Neuronal stem cell (in vitro differentiated cells): ENCODE measurements at places on chromosomes 16 and 17.

DNA sequence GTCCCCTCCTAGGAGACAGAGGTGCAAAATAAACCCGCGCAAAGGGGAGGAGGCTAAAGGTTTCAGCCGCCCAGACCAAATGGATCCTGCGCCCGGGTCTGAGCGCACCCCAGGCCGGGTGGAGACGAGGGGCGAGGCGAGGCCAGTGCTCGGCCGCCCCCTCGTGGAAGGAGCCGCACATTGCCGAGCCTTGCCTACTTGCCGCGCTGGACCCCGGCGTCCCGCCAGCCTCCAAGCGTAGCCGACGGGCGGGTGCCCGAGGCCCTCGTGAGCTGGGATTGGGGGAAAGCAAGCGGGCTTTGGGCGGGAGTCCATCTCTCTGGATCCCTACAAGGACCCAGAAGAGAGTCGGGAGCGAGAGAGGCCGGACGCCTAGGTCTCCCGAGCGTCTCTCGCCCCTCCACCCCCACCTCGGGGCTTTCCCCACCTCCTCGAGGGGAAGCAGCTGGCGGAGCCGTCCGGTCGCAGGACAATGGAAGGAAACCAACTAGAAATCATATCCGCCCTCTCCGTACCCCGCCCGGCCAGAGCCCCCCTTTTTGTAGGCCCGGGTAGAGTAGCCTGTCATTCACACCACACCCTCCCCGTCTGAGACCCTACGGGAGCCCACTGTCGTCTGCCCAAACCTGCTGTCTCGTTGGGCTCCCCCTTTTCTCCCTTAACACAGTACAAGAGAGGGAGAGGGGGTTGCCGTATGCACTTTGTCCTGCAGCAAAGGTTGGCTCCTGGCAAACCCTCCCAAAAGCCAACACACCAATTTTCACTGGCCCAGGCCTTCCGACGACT, 664 bp upstream of the BCL6B start:
- no peak for DNase-seq

DNA sequence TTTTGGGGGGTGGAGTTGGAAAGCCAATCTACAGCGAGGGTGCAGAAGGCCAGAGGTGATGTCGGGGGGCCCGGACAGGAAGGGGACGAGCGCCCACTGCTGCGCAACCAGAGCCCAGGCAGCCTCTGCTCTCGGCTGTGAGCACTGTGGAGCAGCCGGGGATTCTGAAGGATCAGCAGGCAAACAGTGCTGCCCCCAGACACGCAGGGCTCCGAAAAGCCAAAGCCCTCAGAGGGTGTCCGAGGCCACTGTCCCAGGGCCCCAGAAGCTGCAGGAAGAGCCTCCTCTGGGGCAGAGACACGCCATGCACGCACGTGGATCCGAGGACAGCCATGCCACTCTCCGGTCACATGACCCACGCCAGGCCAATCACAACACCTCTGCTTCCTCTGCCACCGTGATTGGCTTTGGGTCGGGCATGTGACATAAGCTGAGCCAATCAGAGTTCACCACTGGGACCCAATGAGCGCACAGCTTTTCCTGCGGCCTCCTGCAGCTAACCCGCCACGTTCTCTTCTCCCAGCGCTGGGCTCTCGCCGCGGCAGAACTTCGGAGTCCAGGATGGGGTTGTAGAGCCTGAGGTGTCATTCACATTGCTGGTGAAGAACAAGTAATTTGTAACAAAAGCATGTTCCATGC, 40.7 kb downstream of the ACTG1 start:
- no peak for DNase-seq

DNA sequence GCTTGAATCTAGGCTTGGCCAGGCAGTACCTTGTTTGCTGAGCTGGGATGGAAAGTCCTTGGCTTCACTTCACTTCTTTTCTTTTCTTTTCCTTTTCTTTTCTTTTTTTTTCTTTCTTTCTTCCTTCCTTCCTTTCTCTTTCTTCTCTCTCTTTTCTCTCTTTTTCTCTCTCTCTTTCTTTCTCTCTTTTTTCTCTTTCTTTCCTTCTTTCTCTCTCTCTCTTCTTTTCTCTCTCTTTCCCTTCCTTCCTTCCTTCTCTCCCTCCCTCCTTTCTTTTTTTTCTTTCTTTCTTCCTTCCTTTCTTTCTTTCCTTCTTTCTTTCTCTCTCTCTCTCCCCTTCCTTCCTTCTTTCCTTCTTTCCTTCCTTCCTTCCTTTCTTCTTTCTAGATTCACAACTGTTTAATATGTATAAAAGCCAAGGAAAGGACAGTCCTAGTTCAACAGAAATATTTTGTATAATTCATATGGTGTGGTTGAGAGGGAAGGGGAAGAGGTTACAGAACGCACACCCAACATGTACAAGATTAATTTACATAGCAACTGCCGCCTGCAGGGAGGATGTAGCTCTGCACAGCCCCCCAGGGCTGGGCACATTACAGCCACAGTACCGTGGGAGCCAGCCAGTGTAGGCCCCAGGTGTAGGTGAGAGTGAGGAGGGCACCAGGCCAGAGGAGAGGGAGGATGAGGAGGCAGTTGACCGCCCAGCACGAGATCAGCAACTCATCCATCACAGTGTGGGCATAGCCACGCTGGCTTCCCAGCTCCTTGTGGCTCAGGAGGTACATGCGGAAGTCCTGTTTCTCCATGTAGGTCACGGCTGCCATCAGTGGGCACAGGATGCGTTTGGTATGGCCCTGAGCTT, 9.7 kb upstream of the ITGB3 start:
- DNase-seq: no peak

- DNase-seq: no peak
Observed at GRCh38 chr16:88840600-88841215, 16.0 kb downstream of the GALNS start.

DNA sequence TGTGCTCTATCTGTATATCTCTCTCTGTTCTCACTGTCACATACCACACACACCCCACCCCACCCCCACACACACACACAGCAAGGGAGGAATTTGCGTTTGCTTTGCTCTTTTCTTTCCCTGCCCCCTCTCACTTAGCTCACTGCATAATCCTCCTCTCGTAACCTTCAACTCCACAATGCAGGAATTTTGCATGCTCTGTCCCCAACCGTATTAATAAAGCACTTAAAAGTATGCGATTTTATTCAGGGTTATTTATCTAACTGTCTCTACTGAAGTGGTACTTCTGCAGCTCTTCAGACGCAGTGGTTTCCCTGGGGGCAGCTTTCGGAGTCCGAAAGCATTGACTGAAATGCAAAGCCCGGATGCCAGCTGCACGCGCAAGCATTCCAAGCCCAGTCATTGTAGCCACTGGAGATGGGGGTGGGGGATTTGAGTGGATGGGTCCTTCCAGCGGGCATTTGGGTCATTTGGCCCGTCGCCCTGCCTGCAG, 105.4 kb upstream of the RBFOX1 start:
- peak; percentile 14 for DNase-seq

DNA sequence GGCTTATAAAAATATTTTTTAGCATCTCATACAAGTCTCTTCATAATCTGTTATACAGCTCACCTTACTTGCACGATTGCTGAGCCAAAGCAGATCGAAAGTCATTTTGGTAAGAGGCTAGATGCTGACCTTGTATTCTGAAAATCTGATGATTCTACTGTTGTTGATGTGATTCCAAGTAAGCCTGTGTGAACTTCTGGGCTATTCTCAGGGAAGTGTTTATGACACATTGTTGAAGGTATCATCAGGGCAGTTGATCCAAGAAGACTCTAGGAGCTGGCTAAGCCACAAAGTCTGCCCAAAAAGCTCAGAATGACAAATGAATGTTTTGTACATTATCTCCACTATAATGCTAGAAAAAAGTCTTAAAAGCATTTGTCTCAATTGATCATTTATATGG, 16.0 kb downstream of the OMG start:
- DNase-seq: no peak

- no peak for DNase-seq
Observed at GRCh38 chr16:55487048-55487803, 8.2 kb downstream of the MMP2 start.

GRCh38 chr17:77579131-77579530, 379.4 kb upstream of the TNRC6C start:
- DNase-seq: no peak

- DNase-seq: no peak
Observed at GRCh38 chr16:3957344-3957980, 76.9 kb upstream of the CREBBP start.

- DNase-seq: no peak
Observed at GRCh38 chr16:85041219-85042166, 13.9 kb downstream of the KIAA0513 start.

DNA sequence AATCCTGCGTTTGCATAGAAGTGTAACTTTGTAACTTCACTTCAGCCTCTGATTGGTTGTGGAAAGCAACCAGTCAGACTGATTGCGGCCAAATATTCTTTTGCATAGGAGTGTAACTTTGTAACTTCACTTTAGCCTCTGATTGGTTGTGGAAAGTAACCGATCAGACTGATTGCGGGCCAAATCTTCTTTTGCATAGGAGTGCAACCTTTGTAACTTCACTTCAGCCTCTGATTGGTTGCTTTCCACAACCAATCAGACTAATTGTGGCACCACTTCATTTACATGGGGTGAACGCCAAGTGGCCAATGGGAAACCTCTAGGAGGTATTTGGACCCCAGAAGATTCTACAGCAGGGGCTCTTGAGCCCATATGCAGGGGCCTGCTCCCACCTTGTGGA, 1.8 kb upstream of the TMEM98 start:
- DNase-seq: no peak

GRCh38 chr17:74212209-74212912, 1.0 kb upstream of the TTYH2 start:
- DNase-seq: no peak
